Activated CD4-positive, alpha-beta T cell treated with anti-CD3 and anti-CD28 coated beads, Interleukin-10, Interleukin-2, amounts not matched to agents 100 ng/mL and 50 ng/mL, durations not matched to agents 16 hours and 8 hours (primary cell): ENCODE measurements at places on chromosomes 7 and 10.
A peak's percentile ranks its signal among the peaks of the same experiment; 100 is the strongest.

DNA sequence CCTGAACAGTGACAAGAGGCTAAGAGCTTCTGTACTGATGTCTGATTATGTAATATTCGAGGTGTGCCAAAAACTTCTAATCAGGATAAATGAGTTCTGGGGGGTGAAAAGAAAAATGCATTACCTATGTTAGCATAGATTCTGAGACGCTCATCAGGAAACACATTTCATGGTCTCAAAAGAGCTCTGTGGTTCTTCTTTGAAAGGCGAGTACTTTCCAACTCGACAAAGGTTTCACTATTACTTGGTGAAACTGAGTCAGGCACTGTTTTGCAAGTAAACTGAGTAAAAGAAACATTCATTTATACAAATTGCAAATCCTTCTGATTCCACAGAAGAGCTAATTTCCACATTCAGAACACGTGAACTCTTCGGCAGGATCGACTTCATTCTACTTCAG, 523.2 kb downstream of the GATA3 start:
- peak; percentile 88 for DNase-seq

DNA sequence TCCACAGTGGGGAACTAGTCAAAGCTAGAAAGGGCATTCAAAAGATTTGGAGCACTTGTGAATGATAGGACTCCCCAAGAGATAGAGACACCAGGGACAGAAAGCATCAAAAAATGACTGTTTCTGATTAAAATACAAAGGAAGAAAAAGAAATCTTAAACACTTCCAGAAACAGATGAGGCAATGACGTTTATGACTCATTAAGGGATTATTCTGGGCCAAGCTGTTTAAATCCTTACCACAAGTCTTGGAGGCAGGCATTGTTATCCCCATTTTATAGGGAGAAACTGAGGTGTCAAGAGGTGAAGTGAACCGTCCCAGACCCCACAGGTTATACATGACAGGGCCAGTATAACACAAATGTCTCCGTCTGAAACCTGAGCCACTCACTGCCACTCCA, 68.3 kb upstream of the AMPH start:
- no peak for DNase-seq

GRCh38 chr10:116849248-116850057, at the start of gene ENO4:
TSS of gene ENO4 (plus strand) at chr10:116849499. CDS start at chr10:116849567, 68 bp downstream.
- DNase-seq = peak; percentile 34

DNA sequence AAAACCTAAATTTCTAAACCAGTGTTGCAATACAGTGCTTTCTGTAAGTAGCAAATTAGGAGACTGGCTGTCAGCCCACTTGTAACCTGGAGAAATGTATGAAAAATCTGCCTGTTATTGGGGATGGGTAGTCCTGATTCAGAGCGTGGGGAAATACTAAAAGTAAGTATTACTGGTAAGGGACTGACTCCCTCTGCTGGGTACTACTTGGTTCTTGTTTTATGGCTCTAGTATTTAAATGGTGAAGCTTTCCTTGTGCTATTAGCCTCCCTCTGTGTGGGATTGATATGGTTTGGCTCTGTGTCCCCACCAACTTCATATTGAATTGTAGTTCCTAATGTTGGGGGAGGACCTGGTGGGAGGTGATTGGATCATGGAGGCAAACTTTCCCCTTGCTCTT, 886.1 kb downstream of the SORCS1 start:
- no peak for DNase-seq

DNA sequence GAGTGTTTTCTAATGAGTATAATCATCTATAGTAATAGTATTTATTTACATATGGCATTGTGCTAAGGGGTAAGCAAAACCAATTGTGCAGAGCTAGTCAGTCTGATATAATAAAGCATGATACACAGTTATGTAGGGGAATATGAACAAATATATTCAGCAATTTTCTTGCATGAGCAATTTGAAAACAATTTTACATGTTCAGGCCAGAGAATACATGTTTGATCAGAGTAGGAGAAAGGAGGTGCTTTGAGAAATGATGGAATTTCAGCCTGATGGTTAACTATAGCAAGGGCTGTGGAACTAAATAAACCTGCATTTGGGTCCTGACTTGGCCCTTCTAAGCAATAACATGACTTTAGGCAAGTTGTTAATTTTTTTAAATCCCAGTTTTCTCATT, 214.5 kb downstream of the TWIST1 start:
- DNase-seq = no peak

DNA sequence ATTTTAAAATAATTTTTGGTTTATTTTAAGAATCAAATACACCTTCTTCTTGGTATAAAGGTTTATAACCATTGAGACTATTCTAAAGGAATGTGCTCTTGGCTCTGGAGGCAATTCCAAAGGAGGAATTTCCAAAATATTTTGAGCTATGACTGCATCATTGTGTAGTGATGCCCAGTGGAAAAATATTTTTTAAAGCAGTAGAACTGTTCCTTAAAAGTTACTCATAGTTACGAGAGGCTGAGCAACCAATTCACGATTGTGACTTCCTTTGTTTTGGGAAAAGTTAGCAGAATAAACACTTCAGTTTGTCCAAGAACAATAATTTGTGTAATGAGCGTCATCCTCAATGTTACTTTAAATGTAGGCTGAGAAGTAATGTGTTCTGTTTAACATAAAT, 233.6 kb downstream of the BAMBI start:
- no peak for DNase-seq

- DNase-seq = peak; percentile 85
Measured at GRCh38 chr10:122374859-122375678, 561 bp downstream of the PLEKHA1 start.

GRCh38 chr7:21911341-21911875, 34.3 kb downstream of the CDCA7L start:
- no peak for DNase-seq

DNA sequence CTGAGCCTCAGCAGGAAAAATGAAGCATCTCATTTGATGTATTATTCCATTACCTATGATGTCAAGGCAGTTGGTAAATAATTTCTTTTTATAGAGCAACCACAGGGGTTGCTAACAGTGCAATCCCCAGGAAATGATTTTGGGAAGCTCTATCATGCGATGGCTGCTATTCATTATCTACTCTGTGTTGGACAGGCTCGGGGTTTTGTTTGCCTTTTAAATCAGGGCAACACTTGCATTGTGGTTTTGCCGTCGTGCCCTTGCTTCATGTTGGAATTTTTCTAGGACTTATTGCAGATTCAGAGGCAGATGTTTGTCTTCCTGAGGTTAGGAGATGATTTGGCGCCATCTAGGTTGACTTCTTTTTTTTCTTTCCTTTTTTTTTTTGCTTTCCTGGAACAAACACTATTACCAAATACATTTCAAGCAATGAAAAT, 128.4 kb downstream of the BICC1 start:
- no peak for DNase-seq

DNA sequence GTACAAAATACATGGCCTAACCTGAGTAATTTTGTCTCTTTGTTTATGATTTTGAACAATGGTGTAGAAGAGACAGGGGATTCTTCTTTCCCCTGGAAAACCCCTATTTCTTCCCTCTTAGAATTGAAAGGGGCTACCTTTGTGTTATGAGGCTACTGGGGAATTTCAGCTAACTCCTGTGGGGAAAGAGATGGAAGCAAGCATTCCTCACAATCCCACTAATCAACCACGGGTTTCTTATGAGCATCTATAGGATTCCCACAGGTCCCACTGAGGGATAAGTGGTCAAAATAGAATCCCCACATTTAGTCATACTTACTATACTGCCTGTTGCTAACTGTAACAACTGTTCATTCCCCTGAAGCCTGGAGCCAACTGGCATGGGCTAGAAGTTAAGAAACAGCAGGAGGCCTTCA, 32.2 kb upstream of the ITGB8 start:
- DNase-seq = no peak

DNA sequence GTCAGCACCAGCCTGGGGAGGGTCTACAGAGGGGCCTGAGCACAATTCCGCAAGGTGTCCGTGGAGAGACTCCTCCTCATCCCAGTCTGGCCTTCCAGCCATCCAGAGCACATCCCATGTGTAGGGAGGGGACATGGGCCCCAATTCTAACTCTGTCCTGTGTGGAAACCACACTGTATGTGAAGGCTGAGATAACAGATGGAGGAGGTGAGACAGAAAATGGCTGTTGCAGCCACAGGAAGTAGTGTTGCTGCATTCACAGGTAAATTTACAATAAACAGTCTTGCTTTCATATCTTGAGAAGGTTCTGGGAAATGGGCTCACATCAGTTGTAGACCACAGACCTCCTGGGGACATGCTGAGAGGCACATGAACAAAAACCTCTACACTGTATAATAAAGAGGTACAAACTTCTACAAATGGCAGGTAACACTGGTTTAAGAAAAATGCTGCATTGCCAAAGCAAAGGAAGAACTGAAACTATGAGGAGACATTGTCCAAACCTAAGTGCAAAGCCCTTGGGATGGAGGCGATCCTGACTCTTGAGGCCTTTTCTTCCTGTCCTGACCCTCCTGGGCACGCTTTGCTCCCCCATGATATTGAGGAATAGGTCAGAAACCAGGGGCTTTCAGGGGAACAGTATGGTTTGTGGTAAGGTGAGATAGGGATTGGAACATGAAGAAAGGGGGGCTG, 21.6 kb upstream of the GIMAP2 start:
- DNase-seq = peak; percentile 80

GRCh38 chr7:79823246-79823951, 311.2 kb upstream of the GNAI1 start:
- no peak for DNase-seq

DNA sequence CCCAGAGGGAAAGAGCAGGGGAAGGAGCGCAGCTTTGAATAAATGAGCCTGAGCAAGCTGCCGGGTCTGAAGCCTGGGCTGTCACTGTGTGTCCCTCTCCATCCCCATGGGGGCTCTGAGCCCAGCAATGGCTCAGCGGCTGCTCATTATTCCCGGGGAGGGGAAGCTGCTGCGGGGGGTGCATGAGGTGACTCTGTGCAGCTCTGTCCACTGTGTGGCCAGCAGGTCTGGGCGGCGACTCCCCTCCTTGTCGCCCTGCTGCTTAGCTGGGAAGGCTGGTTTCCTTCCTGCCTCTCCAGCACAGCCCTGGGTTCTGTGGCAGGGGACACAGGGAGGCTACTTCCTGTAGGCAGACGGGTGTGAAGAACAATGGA, 234.2 kb downstream of the PRPF18 start:
- no peak for DNase-seq

- DNase-seq = no peak
Measured at GRCh38 chr7:47188136-47188535, 393.8 kb downstream of the TNS3 start.

DNA sequence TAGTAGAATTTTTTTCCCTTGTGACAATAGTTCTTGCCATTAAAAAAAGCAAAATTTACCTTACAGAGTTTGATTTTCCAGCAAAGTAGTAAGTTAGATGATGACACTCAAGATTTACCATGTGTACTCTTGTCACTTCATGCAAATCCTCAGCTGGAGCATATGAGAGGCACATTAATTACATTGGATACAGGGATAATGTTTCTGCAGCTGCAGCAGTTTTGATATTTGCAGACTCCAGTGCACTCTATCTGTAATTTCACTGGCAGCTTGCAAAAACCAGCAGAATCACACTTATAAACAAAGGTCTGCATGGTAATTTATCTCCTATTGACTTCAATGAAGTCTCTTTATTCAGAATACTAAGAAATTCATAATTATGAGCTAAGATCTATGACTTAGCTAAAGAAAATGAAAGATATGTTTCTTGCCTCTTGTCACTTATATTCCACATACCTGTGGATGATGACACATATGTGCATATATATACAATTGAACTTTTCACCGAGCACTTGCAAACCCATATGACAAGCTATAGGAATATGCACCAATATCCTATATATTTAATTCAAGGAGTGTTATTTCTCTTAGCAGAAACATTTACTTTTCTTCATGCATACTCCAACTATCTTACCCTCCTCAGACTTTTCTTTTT, 530.6 kb downstream of the PHTF2 start:
- no peak for DNase-seq

DNA sequence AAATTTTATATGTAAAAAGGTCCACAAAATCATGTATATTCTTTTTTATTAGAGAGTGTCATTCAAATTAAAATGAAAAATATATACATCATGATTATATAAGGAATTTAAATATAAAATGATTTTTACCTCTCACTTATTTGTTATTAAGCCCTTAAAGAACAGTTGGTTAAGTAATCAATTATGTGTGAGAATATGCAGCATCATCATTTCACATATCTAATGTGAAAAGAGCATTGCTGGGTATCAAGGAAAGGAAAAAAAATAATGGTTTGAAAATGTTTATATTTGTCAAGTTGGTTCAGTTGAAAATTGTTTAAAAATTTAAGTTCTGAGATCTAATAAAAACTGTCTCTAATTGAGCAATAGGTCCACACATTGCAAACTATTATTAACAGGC, 363.6 kb upstream of the GRM3 start:
- no peak for DNase-seq

- no peak for DNase-seq
Measured at GRCh38 chr10:43060291-43060690, 16.6 kb upstream of the RET start.

DNA sequence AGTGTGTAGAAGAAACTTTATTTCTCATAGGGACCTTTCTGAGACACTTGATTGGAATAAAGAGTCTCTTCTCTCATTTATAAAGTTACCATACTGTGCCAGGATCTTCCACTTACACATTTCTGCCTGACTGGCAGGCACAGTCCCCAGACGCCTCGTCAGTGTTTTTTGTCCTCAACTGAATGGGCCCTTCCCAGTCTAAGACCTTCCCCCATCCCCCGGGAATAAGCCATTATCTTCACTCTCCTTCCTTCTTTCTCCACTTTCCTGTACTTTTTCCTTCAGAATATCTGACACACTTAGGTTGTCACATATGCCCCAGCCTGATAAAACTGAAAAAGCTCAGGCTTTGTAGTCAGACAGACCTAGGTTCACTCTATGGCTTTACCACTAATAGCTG, 35.3 kb upstream of the KCNIP2 start:
- DNase-seq = no peak

- no peak for DNase-seq
Measured at GRCh38 chr10:113059371-113059780, 109.3 kb downstream of the TCF7L2 start.

- DNase-seq = no peak
Measured at GRCh38 chr10:7585228-7585627, 81.5 kb downstream of the ITIH5 start.

- no peak for DNase-seq
Measured at GRCh38 chr7:46933596-46933995, 648.3 kb downstream of the TNS3 start.

DNA sequence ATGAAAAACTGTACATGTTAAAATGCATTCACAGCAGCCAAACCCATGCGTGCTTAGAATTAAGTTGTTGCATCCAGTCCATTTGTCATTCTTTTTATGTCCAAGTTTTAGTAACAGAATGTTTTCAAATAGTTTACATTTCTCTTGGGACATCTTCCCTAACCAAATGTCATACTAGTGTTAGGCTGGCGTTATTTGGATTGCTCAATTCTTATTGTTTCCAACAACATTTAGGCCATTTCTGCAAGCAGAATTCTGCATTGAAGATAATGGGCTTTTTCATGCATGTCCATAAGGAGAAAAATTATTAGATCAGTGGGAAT, 203.0 kb downstream of the HIBADH start:
- no peak for DNase-seq

DNA sequence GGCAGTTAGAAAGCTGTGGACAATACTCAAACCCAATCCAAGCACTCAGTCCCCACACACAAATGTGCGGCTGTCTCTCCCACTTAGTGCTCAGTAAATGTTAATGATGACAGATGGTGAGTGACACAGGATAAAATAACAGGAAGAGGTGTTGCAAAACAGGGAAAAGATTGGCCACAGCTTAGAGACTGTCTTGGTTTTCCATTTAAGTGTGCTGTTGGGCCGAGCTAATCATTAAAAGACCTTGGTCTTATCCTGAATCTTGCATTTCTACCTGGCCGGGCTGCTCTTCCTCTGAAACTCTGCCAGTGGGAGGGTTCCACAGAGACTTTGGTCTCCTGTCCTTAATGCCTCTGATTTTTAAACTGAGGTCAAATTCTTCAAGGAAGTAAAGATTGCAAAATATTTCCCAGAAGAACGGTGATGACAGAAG, 113.1 kb upstream of the RNF32 start:
- no peak for DNase-seq
